EL (cell line): ENCODE measurements at places on chromosomes 2 and 18.
A peak's percentile ranks its signal among the peaks of the same experiment; 100 is the strongest.

- DNase-seq = no peak
These were observed 5.9 kb downstream of the RNF103 start for GRCh38 chr2:86617738-86618137.

DNA sequence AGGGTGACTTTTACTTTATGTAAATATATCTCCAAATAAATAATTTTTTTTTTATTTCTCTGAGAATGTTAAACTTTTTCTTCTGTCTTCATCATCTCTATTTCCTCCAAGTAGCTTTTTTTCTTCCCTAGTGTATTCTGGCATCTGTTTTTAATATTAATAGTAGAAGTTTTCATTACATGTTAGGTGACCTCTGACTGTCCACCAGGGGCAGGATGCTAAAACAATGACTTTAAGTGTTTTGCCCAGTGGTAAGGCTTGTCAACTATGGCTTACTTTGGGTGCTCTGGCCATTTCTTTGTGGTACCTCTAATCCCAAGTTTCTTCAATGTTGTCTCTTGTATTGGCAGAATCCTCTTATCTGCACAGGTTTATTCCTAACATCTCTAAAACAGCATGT is 127.1 kb downstream of the SRBD1 start:
- peak; percentile 20 for DNase-seq

GRCh38 chr2:198712485-198712884 is 745.3 kb downstream of the SATB2 start:
- no peak for DNase-seq

- DNase-seq = peak; percentile 77
These were observed 119.9 kb upstream of the NDUFV2 start for GRCh38 chr18:8982416-8983183.

- no peak for DNase-seq
These were observed 39.4 kb downstream of the NBAS start for GRCh38 chr2:15521641-15522181.

DNA sequence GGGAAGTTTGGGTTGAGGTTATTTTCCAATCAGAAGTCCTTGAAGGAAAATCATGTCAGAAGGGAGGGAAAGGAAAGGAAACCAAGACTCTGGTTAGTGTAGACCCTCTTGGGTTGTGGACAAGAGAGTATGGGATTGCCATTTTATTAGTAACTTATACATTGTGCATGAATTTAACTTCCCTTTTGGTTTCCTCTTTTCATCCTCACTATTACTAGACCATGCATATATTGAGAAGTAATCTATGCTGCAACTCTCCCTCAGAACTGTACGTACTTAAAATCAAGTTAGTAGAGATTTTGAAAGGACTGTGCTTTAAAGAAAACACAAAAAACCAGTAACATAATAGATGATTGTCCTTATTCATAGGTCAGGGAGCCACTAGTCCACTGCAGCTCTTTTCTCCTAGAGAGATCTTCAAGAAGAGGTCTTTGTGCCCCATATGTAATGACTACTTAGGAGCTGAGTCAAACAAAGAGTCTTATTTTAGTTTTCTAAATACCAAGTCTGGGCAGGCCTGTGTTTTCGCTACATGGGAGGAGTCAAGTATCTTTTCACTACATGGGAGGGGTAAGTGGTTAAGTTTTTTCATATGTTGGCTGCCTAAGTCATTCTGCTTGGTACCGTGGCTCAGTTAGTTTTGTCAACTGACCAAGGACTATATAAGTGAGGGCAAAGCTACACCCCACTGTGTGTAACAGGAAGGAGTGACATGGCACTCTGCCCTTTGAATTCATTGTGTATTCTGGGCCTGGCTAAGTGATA is 25.2 kb upstream of the FAM117B start:
- DNase-seq = no peak
